Suppressor macrophage treated with lipopolysaccharide for 4 hours (primary cell): ENCODE measurements at places on chromosomes 2 and 18.

GRCh38 chr2:28350791-28351285 is 41.8 kb upstream of the FOSL2 start:
- DNase-seq = no peak

DNA sequence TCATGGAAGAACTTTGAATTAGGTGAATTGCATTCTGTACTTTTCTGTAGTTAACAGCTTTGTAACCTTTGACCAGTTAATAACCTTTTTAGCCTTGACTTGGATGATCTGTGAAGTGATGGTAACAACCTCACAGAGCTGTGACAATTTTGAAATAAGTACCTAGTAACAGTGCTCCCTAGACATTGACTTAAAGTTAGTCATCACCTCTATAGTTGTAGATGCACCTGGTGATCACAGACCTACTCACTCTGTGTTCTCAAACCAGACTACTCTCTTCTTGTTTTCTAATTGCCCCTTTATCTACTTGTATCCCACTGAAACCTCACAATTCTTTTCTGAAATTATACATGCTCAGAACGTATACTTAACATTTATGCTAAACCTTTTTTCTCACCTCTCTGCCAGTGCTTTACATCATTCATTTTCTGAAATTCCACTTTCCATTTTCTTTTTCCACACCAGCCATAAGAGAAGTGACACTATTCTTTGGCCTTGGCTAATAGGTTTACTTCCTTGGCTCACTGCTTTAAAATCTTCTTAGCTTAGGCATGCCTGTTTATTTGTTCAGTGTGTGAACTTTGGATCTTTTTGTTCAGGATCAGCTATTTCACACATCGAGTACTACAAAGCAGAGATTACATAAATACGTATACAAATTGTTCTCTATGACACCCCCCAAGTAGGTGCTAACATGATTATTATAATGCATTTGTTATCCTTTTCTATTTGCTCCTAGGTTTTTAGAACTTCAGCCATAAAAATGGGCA is 9.3 kb downstream of the YPEL5 start:
- no peak for DNase-seq

- DNase-seq = peak; percentile 5
Measured at GRCh38 chr2:99636144-99637034, 146.6 kb upstream of the REV1 start.

GRCh38 chr18:28132084-28132483 is 44.8 kb downstream of the CDH2 start:
- no peak for DNase-seq

- no peak for DNase-seq
Measured at GRCh38 chr2:71340176-71340575, 8.6 kb downstream of the ZNF638 start.

- peak; percentile 31 for DNase-seq
Measured at GRCh38 chr2:182666674-182667314, 49.3 kb upstream of the DNAJC10 start.

DNA sequence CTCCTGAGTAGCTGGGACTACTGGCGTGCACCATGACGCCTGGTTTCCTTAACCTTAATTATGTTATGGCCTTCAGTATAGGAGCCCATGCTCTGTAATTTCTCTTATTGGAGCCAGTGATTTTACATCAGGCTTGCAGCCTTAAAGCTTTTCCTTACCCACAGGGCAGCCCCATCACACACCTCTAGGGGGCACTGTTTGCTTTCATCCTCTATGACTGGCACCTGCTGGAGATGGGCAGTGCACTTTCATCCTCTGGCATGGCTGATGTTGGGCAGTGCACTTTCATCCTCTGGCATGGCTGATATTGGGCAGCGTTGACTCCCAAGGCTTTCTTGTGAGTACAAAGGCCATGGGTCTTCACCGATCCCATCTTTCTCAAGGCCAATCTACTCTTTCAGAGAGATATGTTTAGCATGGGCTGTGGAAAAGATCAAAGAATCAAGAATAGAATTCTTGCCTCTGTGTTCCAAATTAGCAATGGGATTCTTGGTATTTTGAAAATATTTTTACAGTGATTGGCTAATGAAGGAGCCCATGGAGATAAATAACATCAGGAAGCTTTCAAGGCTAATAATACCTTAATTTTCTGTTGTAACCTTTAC is 80.7 kb upstream of the MEX3C start:
- peak; percentile 45 for DNase-seq

GRCh38 chr2:214706986-214707385 is 102.5 kb downstream of the BARD1 start:
- no peak for DNase-seq

DNA sequence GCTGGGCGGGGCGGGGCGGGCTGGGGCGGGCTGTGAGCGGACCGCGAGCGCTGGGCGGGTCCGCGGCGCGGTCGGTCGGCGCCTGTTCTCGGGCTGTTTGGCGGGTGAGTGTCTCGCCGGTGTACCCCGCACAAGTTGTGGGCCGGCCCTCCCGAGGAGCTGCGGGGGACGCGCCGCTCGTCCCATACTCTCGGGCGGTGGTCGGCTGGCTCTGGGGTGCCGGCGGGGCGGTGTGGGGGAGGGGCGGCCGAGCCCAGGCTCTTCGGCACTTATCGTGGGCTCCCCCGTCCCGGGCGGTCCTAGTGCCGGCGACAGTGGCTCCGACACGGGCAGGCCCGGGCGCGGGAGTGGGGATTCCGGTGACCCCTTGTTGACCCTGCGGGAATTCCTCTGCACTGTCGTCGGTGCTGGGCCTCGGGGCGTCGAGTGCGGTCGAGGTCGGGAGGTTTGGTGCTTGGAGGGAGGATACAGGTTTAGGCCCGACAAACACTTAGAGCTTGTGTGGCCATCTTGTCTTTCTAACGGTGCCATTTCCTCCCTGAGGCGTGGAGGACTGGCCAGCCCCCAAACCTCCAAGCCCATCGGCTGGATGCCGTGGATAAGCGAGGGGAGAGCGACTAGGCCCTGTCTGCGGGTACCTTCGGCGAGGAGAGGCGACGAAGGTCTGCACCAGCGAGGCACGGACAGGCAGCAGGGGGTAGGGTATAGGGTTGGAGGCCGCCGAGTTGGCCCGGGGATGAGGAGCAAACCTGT is at the start of gene SEPTIN2:
Gene SEPTIN2, plus strand, starts transcription at position 47 of the 753 bp plus-strand sequence. CDS start 8,308 bp downstream, outside the sequence.
- DNase-seq = no peak

GRCh38 chr2:199997296-199997695 is 41.9 kb downstream of the MAIP1 start:
- no peak for DNase-seq

DNA sequence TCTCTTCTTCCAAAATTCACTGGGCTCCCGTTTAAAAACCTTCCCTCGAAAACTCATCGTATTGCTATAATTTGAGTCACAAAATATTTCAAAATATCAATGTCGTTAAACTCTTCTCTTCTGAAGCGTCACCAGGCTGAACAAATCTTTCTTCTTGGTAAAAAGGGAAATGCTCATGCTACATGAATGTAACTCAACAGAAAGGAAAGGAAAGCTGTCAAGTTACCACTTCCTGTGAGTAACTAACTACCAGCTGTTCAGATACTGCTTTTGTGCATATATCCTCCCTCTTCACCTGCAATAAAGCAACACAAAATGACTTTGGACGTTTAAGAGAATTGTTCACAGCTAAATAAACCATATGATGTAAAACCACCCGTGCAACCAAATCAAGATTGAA is 95.4 kb downstream of the DOCK10 start:
- peak; percentile 91 for DNase-seq

- DNase-seq = peak; percentile 72
Measured at GRCh38 chr18:10289951-10290637, 164.3 kb upstream of the APCDD1 start.

DNA sequence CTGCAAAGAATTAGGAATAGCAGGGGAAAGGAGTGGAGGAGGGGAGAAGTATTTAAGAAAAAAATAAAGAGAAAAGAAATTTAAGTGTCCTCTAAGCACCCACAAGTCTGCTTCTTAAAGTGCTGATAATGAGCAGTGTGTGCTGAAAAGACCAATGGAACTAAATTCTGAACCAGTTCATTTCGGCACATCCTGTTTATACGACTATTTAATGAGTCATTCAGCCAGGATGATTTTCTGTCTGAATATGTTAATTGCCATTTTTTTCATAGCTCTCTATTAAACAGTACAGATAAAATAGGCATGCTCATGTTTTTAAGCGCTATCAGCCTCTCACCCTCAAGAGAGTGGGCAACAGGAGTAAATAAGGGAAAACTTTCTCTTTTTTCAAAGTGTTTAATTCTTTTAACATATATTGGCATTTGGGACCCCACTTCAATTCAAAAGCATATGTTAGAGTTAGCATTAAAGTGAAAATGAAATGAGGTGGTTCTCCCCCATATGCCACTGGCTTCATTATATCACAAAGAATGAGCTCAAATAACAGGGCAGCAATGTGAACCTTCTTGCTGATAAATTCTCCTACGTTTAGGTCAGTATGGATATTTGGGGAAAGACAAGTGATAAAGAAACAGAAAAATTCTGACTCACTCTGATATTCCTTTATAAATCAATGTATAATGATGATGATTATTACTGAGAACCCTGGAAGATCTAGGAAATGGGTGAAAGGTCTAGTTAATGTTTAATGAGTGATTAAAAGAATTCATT is 87.5 kb downstream of the TCF4 start:
- no peak for DNase-seq

- DNase-seq = no peak
Measured at GRCh38 chr2:111897630-111897923, 830 bp upstream of the MERTK start.

- no peak for DNase-seq
Measured at GRCh38 chr2:95391641-95392310, 10.7 kb upstream of the FAHD2A start.

GRCh38 chr2:234249873-234250272 is 199.4 kb downstream of the SPP2 start:
- no peak for DNase-seq

DNA sequence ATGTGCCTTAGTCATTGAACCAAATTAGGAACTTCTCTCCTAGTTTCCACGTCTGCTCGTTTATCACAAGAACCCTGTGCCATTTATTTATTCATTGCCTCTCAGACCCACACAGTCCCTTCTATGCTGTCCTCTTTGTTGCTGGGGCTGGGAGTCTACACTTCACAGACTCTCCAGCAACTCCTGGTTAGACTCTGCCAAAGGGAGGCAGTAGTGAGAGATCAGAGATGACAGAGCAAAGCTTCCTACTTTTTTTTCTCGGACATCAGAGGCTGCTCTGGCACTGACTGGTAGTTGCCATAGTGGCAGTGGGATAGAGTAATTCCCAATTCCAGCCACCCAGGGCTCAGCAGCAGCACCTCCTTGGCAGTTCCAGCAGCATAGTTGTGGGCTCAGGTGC is 277.5 kb downstream of the BCL11A start:
- DNase-seq = no peak

- DNase-seq = no peak
Measured at GRCh38 chr2:64122358-64122757, 21.9 kb downstream of the PELI1 start.

- no peak for DNase-seq
Measured at GRCh38 chr2:27307287-27307544, 1.0 kb downstream of the UCN start.

- DNase-seq = no peak
Measured at GRCh38 chr2:224591220-224591619, 6.1 kb upstream of the CUL3 start.
